T-helper 22 cell (primary cell): ENCODE measurements at places on chromosomes 1 and 21.

- DNase-seq, result no peak
Observed at GRCh38 chr1:14366091-14367018, 232.1 kb upstream of the KAZN start.

- DNase-seq, result peak; percentile 72
Observed at GRCh38 chr21:44012474-44013379, 618 bp downstream of the TRAPPC10 start.

GRCh38 chr1:12600880-12601633, 17.0 kb downstream of the DHRS3 start:
- DNase-seq, result peak; percentile 25

- no peak for DNase-seq
Observed at GRCh38 chr1:245260883-245261282, 106.1 kb downstream of the KIF26B start.

GRCh38 chr1:236025836-236026235, 39.1 kb downstream of the NID1 start:
- DNase-seq, result no peak
